Kidney epithelial cell (primary cell): ENCODE measurements at places on chromosomes 11 and 22.

DNA sequence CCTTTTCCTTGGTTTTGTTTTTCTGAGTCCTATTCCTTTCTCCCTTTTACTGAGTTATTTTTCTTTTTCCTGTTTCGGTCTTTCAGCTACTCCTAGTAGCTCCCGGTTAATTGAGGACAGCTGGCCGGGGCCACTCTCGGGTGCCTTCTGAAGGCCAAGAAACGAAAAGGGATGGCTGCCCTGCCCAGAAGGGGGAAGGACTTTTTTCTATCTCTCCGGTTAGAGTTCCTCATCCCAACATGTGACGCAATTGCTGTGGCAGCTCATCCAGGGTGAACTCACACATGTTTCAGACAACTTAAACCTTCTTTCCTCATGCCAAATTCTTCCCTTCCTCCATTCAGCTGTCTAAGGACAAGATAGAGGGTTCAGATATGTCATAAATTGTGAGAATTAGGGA lies 83.6 kb downstream of the PIWIL4 start:
- DNase-seq = no peak

- no peak for DNase-seq
Measured at GRCh38 chr11:72812967-72813739, 1.1 kb upstream of the ATG16L2 start.

DNA sequence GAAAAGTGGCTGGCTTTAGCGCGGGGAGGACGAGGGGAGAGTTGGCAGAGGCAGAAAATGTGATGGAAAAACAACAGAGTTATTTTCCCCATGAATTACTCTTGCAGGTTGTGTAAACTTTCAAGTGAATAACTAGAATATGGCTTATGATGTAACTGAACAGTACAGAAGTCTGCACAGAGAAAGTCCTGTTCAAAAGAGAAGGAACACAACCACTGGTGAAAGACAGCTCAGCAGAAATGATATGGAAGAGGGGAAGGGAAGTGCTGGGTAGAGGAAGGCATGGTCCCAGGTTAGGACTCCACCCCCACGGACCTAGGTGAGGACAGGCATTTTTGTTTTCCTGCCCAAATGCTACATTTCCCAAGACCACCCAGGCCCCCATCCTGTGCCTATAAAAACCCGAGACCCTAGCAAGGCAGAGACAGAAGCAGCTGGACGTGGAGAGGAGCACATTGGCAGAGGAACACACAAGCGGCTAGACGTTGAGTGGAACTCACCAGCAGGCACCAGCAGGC lies 77.7 kb downstream of the MAML2 start:
- no peak for DNase-seq

GRCh38 chr22:25702571-25703167 lies 39.3 kb upstream of the MYO18B start:
- no peak for DNase-seq

- no peak for DNase-seq
Measured at GRCh38 chr11:119055901-119056300, 1.1 kb downstream of the HYOU1 start.

GRCh38 chr11:29628609-29629008 lies 388.2 kb downstream of the KCNA4 start:
- DNase-seq = no peak
